ENCODE measurements at places on chromosomes 7 and 10.

GRCh38 chr10:125029584-125030242 is 87.8 kb downstream of the ZRANB1 start:
- DNase-seq: no peak

DNA sequence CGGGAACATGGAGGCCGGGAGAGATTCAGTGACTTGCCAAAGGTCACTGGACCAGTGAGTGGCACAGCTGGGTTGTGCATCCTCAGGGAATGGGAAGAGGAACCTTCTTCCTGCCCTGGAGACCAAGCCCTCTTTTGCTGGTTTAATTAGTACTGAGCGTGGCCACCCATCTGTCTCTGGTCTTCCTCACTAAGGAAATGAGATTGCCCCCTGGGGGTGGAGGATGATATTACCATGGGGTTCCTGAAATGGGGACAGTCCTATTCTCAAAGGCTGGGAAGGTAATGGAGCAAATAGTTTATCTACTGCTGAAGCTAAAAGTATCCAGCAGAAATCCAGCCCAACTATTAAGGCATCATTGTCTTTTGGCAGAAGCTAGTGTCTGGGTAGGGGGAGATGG is 98.6 kb upstream of the FGFR2 start:
- no peak for DNase-seq

- no peak for DNase-seq
Measured at GRCh38 chr7:151793531-151793951, 83.4 kb downstream of the PRKAG2 start.

GRCh38 chr10:21961847-21962246 is 41.7 kb downstream of the DNAJC1 start:
- no peak for DNase-seq

- DNase-seq: no peak
Measured at GRCh38 chr10:85741626-85742300, 624.8 kb downstream of the GRID1 start.

DNA sequence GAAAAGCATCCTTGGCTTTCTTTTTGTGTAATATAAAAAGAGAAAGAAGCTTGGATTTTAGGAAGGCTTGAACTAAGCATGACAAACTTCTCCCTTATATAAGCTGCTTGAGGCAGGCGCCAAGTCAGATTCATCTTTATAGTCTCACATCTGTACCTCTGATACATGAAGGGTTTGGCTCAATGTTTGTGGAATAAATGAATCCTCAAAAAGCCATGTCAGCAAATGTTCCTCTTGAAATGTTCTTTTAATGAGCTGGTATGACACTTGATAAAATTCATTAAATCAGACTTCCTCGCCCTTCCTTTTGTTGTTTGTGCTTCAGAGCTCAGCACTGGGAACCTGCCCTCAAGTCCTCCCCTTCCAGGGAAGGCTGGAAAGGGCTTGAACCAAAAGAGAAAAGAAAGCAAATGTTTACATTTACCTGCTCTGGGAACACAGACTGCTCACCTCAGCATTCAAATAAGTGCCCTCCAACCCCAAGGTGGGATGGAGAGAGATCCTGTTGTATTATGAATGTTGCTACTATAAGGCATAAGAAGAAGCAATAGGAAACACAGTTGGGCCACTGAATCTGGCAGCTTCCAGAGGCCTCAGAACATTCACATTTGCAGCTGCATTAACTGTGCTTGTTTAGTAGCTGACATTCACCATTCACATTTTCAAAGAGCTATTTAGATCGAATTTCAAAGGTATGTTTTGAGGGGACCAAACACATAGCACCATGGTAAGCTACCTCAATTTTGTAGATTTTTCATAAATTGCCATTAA is 212.6 kb downstream of the CACNA2D1 start:
- no peak for DNase-seq

DNA sequence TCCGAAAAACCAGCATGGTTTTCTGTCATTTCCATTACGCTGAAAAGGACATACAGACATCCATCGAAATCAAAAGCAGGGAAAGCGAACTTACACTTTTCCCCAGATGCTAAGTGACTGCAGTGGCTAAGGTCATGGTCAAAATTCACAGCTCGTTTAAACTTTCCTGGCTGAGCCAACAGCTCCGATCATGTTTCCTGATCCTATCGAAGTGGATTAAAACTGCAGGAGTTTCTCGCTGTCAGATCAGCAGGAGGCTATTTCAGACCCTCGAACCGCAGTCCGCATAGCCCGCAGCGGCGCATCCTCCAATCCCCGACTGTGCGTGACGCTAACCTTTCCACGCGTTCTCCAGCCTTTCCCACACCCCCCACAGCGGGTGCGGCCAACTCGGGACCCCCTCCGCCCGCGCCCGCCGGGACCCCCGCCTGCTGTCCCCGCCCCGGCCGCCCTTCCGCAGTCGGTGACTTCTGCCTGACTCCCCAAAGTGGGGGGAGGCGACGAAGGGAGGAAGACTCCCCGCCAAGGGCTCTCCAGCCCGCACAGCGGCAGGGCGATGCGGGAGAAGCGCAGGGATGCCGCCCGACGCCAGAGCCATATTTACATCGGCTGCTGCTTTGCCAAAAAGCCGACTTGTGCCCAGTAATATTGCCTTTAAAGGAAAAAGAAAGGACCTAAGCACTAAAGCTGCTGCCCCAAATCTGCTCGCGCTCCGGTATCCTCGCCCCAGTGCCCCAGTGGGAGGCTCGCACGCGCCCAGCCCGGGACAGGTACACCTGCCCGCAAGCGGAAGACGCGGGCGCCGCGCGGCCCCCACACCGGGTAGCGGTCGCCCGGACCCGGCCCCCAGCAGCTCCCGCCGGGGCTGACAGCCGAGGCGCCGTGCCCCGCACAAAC is 1.2 kb downstream of the PIP4K2A start:
- DNase-seq: no peak

- no peak for DNase-seq
Measured at GRCh38 chr10:9211228-9211627, 1156.7 kb downstream of the GATA3 start.

DNA sequence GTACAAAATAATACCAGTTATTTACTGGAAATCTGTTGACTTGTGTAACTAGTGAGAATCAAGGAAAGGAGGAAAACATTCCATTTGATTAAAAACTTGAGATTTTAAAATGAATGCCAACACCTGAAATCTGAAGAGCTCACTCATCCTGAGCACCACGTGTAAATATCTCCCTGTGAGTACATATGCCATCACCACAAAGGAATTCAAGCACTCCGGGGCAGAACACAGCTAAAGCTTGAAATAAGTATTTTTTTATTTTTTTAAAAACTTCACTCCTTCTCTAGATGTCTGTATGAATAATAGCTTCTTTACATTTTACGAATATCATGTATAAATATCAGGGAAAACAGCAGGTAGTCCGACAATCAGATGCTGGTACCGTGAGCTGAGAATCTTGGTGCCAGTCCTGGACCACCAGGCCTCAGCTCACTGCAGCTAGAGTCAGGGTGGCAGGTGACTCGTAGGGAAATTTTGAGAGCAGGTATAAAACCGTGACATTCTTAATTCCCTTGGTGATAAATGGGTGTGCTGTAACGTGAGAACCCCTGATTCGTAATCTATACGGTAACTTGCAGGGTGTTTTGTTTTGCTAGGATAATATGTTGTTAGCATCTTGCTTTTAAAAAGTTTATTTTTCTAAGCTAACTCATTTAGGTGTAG is 12.7 kb downstream of the LMTK2 start:
- no peak for DNase-seq

DNA sequence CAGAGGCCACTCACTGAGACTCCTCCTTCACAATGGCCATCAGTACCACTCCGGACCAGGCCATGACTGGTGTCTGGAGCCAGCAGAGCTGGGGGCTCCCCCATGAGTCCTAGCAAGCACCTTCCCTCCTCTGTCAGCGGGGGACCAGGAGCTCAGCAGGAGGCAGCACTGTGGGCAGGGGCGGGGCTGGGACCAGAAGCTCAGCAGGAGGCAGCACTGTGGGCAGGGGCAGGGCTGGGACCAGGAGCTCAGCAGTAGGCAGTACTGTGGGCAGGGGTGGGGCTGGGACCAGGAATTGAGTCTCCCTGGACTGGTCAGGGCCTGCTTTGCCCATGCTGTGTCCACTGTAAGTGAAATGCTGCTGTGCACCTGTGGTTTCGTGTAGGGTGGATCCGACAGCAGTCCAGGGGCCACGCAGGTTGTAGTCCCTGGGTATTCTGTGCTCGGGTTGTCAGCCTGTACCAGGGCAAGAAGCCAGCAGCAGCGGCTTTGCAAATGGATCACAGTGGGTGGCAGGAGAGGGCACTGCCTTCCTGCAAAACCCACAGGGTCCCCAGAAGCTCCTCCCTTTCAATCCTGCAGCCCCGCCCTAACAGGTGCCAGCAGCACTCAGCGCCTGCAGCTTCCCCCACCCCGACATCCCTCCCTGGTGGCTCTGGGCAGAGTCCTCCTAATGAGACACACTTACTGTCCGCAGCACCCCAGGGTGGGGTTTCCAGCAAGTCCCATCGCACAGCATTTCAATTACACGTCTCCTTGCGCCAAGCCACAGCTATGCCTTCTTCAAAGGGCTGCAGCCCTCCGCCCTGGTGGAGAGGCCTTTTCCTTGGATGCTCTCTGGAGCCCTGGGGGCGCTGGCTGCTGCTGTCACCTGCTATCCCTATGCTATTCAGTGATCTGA is 220.5 kb downstream of the TCERG1L start:
- DNase-seq: no peak

DNA sequence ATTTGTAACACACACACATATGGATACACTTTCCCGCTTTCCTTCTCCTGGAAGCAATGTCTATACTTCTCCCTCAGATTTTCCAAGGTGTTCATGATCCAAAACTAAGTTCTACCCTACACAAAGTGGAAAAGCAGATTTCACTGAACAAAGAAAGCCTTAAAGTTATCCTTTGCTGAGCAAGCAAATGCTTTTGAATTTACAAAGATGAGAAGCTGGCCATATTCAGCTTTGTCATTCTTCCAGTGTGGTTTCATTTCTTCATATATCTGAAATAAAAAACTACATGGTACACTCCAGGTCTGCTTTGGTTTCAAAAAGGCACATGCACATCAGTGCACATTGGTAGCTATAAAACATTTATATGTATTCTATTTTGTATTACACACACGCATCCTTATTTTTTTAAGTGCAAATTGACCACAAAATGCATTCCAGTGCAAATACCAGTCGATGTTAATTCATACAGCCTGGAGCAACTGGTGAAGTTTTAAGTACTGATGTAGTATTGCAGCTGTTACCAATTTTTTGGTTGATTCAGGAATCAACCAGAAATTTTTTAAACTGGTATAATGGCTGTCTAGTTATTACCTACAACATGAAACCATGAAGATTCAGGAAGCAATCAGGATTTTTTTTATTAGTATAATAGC is 65.5 kb upstream of the SRPK2 start:
- no peak for DNase-seq

Measured in activated CD8-positive, alpha-beta memory T cell treated with anti-CD3 and anti-CD28 coated beads for 4 hours (primary cell).